T1000 (cell line): ENCODE measurements at places on chromosomes 16 and 17.

GRCh38 chr17:77724876-77725615 is 233.5 kb upstream of the TNRC6C start:
- DNase-seq = no peak

- DNase-seq = no peak
Observed at GRCh38 chr17:3663102-3664011, 5.0 kb downstream of the TAX1BP3 start.

- DNase-seq = no peak
Observed at GRCh38 chr16:31880322-31880979, 6.8 kb downstream of the ZNF267 start.

DNA sequence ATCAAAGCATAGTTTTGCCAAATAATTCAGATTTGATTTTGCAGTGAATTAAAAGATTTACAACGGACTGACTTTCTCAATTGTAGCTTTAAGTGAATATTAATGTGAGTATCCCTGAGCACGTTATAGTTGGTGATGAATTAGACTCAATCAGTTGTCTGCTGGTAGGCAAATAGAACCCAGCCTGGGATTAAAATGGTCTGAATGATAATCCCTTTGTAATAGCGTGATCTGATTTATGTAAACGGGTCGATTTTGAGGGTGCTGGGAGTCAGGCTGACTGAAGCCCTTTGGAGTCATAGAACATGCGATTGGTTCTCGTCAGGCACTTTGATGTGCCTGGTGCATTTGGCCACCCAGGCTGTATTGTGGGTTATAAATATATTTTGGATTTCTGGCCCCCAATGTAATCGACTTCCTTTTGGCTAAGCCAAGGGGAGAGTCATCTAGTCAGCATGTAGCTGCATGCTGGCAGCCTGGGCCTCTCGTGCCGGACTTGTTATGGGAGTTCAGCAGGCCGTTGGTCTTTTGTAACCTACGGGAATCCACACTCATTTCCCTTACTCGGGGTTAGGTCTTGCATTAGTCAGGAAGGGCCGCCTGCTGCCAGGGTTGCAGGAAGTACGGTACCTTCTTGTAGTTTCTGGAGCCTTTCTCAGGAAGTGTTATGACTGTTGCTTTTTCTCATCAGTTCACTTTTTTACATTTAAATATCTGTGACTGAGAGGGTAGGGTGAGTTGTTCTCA is 5.4 kb downstream of the PGS1 start:
- DNase-seq = no peak

DNA sequence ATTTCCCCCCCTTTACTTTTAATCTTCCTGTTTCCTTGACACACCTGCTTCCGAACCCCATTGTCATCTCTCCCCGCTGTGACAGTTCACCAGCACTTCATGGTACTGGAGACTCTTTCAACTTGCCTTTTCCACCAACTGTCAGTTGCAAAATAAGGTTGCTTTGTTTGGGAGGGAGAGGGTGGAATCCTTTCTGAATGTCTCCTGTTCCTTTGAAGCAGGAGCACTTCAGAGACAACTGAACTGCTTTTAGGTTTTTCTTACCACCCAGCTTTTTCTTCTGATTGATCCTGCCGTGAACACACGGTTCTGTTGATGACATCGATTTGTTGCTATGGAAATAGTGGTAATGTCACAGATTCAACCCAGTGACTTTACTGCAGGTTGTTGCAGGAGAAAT is 42.0 kb downstream of the RPA1 start:
- DNase-seq = no peak

GRCh38 chr17:50629902-50630301 is 4.8 kb upstream of the ABCC3 start:
- DNase-seq = no peak

GRCh38 chr17:8502126-8502525 is 66.4 kb downstream of the NDEL1 start:
- no peak for DNase-seq

GRCh38 chr16:71380831-71381230 is 22.3 kb downstream of the CALB2 start:
- no peak for DNase-seq

GRCh38 chr16:65494609-65495008 is 372.7 kb upstream of the CDH11 start:
- no peak for DNase-seq

GRCh38 chr17:80799538-80800480 is 191.8 kb upstream of the CHMP6 start:
- no peak for DNase-seq

- no peak for DNase-seq
Observed at GRCh38 chr16:26727848-26728247, 338.9 kb upstream of the C16orf82 start.

DNA sequence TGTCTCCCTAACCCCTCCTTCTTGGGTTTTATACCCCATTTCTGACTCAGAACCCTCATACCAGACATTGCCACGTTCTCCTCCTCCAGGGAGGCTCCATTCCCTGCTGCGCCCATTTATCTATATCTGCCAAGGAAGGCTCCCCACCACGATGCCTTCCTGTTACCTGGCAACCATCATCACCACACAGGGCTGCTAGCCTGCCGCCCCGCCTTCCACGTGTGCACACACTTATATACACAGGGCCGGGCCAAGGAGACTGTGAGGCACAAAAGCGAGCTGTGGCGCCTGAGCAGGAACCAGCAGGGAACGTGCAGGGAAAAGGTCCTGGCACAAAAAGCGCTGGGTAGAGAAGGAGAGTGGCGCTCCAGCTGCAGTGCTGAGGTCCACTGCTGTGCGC is 261.8 kb downstream of the CBLN1 start:
- no peak for DNase-seq

- no peak for DNase-seq
Observed at GRCh38 chr16:11053916-11054460, 109.6 kb downstream of the CLEC16A start.

GRCh38 chr17:12180644-12181261 is 160.1 kb downstream of the MAP2K4 start:
- peak; percentile 15 for DNase-seq

DNA sequence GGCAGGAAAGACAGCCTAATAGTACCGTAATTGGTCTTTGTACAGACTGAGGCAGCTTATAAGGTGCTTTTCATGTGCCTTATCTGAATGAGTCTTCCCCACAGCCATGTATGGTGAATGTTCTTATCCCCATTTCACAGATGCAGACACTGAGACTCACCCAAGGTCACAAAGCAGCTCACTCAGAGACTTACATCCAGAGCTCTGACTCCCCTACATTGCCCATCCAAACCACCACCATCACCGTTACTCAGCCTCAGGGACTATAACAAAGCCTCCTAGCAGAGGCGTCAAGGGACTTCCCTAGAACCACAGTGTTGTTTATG is 627 bp upstream of the GPR179 start:
- DNase-seq = no peak

DNA sequence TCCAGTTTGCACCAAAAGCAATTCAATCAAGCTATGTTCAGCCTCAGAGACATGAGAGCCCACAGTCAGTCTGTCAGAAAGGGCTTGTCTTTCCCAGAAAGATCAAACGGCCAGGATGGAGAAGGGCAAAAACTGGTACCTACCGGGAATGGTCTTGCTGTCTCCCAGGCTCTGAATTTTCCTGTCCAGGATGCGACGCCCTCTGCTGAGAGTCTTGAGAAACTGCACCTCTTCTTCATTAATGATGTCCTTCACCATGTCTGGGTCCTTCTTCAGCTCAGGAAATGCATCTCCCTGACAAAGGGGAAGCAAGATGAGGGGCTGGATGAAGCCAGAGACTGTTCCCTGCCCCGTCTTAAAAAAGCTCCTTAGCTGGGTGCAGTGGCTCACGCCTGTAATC is 15.8 kb upstream of the EXOSC6 start:
- no peak for DNase-seq

DNA sequence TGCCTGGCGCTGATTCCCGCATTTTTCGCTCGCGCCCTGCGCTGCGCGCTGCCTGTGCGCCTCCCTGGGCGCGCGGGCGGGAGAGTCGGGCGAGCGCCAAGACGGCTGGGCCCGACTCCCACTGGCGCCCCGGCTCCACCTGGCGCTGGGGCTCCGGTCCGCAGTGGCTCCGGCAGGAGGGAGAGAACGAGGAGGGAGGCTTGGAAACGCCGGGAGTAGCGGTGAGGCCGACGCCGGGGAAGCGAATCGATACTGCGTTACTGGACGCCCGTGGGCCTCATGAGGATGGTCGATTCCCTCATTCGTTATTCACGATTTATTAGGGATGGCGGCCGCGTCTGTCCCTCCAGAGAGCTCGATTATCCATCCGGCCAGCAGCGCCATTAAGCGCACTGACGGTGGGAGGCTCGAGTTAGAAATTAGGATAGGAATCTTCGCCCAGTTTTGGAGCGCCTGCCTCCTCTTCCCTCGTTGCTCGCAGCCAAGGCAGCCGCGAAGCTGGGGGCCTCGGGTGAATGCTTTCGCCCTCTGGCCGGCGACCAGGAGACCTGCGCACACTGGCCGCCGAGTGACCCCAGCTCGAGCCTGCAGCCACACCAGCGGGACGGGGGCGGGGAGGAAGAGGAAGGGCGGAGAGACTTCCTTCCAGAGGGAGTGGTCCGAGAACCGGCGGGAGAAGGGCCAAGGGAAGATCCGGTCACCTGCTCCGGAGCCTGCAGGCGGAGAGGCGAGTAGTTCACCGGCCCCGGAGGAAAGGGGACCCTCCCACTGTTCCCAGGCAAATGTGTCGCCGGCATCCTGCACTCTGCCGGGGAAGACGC is 1.3 kb upstream of the PCGF2 start:
- peak; percentile 53 for DNase-seq

DNA sequence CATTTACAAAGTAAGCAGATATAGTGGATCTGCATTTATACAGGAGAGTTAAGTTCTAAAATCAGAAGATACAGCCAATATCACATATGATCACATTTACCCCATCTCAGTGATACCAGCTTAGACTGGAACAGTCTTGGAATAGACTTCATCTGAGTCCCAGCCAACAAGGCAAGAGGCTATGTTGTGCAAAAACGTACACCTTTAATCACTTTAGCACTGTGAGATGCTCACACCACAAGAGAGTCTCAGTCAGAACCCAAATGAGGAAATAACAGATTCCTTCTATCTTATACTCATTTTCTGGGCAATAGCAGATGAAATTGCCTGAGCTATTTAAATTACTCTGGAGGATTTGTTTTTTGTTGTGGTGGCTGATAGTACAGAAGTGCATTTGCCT is 145.6 kb downstream of the ANKFN1 start:
- DNase-seq = no peak

DNA sequence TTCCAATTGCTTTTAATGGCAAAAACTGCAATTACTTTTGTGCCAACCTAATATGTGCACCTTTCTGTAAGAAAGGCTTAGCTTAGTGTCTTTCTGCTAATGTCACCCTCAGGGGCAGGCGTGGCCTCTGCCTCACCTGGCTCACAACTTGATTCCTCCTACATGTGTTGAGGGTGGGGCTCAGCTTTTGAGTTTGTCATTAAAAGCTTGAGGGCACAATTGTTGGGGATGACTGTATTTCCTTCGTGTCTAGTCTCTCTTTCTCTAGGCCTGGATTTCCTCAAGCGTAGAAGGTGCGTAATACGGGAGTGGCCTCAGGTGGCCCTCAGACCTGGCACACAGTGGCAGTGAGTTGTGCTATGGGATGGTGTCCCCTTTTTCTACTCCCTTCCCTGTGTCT is 94.4 kb downstream of the CLEC16A start:
- no peak for DNase-seq

DNA sequence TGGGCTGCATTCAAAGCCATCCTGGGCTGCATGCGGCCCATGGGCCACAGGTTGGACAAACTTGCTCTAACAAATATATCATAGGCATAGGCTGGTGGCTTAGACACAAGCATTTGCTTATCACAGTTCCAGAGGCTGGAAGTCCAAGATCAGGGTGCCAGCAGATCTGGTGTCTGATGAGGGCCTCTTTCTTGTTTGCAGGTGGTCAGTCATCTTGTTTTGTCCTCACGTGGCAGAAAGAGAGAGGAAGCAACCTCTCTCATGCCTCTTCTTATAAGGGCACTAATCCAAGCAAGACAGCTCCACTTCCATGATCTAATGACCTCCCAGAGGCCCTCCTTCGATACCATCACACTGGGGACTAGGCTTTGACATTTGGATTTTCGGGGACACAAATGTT is 238.7 kb upstream of the TNRC6C start:
- no peak for DNase-seq

- no peak for DNase-seq
Observed at GRCh38 chr17:15742051-15742795, 10.1 kb downstream of the TBC1D26 start.

DNA sequence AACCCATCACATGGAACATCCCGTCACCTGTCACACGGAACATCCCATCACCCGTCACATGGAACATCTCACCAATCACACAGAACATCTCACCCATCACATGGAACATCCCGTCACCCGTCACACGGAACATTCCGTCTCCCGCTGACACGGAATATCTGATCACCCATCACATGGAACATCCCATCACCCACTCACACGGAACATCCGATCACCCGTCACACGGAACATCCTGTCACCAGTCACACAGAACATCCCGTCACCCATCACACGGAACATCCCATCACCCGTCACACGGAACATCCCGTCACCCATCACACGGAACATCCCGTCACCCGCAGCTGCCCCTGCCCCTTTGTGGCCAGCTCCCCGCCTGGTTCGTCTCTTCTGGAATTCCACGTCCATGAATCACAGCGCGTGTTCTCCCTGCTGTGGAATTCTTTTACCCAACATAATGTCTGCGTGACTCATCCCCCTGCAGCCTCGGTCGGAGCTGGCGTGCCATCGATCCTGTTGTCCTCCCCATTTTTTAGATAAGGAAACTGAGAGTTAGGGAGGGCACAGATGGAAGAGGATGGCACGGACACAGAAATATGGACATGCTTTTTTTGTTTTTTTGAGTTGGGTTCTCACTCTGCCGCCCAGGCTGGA is 5.6 kb downstream of the CPNE7 start:
- peak; percentile 87 for DNase-seq

DNA sequence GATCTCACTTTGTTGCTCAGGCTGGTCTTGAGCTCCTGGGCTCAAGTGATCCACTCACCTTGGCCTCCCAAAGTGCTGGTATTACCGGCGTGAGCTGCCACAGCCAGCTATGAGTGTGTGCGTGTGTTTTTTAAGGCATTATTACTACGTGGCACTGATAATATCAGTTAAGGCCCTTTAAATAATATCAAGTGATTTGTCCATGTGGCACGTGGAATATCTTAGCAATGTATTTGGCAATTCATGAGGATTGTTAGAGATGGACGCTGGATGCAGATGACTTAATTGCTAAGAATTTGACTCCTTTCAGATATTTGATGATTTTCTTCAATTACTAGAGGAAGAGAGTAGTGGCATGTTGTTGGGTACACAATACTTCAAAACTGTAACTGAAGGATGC is 25.5 kb upstream of the PMP22 start:
- no peak for DNase-seq

DNA sequence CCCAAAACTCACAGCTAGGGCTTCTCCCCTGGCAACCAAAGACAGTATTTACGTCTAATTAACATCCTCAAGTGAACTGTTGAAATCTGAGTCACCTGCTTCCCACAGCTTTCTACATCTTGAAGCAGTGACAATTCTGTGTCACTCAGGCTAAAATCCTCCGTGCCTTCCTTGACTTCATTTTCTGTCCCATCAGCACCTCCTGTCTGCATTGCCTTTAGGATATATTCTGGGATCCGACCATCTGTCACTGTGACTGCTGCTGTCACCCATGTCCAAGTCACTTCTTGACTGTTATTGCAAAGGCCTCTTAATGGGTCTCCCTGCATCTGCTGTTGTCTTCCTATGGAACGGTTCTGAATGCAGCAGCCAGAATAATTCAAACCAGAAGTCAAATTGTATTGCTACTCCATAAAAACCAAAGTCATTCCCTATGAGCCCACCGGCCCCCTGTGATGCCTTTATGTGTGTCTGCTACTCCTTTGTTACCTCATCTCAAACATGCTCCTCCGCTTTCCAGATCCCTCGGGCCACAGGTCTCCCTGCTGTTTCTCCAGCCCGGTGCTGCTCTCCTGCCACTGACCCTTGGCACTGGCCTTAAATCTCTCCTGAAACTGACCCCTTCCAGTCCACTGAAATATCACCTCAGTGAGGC is 56.9 kb downstream of the WWP2 start:
- DNase-seq = no peak
